ENCODE measurements at places on chromosomes 6 and 20.

- DNase-seq, result no peak
Measured at GRCh38 chr20:41655962-41656618, 37.9 kb upstream of the CHD6 start.

DNA sequence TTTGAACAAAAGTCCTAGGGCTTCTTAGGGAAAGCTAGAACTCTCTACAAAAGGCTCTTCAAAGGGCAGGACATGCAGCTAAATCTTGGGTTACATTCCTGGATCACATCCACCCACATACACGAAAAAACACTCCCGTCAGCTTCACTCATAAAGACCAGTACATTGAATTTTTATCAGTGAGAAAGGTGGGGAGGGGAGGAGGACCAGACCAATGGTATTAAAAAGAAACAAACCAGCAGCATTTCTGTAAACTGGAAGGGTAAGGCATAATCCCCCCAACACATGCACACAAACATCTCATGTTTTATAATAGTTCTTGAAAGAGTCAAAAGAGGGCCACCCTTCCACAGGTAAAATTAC, 31.6 kb downstream of the MYLK4 start:
- no peak for DNase-seq

GRCh38 chr6:141467881-141468280, 664.8 kb upstream of the GJE1 start:
- no peak for DNase-seq

GRCh38 chr6:109978174-109979032, at the start of gene GPR6:
Gene GPR6, plus strand, starts transcription at chr6:109978311. Its CDS starts 802 bp downstream, at chr6:109979113.
- DNase-seq, result no peak

DNA sequence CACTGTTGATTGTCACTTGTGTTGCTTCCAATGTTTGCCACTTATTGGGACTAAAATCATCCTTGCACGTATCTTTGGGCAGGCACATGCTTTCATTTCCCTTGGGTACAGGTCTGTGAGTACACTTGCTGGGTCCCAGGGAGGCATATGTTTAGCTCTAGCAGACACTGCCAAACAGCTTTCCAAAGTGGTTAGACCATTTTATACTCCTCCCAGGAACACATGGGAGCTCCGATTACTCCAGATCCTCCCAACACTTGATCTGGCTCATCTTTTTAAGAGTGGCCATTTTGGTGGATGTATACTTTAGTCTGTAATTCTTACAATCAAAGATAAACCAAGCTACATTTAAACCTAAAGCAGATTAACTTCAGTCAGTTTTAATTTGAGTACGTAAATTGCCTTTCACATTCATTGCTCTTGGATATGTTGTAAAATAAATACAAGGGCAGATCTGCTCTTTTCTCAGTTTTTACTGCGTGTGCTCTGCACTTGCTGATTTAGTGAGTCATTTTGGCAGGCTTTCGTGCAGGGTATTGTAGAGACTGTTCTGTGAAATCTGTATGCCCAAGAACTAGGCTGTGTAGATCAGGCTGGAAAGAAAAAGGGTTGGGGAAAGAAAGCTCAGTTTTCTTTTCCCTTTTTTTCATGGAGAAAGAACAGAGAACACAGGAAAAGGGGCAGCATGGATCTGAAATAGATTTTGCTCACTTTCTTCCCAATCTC, 19.5 kb downstream of the SLC22A1 start:
- no peak for DNase-seq

- DNase-seq, result no peak
Measured at GRCh38 chr6:8435845-8436168, 462 bp upstream of the SLC35B3 start.

- DNase-seq, result no peak
Measured at GRCh38 chr20:58614366-58614765, 36.7 kb upstream of the STX16 start.

- DNase-seq, result no peak
Measured at GRCh38 chr20:17806739-17807441, 107.1 kb downstream of the BANF2 start.

DNA sequence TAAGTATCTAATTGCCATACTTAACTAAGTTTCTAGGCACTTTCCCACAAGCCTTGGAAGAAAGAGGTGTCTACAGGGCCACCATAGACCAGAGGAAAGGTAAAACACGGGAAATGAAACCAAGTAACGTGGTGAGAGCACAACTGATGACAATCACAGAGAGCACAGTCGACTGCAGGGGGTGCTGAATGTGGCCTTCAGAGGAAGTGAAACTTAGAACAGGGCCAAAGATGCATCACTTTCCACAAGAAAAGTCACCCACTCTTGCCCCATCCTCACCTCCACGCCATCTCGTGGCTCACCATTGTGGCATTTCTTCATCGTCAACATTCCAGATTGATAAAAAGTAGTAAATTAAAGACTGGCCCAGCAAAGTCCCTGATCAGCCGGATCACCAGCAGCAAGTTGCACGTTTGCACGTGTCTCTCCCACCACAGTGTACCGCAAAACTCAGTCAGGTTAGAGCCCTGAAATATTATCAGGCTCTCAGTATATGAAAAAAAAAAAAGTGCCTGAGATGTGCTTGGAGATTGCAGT, 31.4 kb downstream of the HIVEP2 start:
- DNase-seq, result peak; percentile 22

DNA sequence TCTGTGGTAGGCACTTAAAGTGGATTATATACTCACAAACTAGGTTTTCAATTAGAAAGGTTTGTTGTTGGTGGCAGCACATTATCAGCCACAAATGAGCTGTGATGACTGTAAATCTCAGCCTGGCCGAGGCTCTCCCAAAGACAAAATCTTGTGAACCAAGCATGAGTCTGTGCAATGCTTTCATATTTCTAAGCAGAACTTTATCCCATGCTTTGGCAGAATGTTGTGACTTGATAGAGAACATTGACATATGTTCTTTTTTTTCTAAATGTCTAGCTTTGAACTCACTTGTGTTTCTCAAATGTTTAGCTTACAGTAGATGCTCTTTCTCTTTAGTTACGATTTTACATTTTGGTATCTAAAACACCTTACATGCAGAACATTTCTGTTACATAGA, 105.9 kb downstream of the KLHL32 start:
- no peak for DNase-seq

- DNase-seq, result peak; percentile 49
Measured at GRCh38 chr6:159104163-159104925, 59.6 kb upstream of the TAGAP start.

DNA sequence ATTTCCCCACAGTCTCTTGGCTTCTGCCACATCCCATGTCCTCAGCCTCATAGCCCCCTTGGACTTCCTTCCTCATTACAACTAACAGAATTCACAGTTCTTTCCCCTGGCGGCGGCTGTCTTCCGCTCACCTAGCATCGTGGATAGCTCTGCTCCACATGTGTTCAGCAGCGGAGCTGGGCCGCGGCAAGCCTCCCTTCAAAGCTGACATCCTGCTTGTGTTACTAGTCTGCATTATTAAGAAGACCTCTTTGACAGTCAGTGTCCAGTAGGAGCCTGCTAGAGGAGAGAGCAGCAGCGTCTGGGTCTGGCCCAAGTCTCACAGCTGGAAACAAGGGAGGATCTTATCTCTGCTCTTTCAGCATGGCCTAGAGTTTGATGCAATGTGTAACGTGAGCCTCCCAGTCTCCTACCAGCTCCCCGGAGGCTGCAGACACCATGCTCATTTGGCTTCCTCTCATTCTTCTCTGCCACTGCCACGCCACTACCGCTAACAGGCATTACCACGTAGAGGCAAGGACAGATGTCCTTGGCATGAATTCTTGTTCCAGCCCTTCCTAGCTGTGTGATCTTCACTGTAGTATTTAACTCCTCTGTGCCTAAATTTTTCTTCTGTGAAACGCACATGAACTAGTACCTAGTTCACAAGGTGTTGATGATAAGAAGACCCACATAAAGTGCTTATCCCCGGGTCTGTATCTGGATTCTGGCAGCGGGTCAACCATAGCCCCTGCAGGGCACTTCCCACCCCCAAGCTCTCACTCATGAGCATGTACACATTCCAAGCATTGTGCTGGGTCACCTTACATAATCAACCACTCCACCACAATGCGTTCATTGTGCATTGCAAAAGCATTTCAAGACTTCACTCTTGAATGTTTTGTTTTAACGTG, 107.1 kb upstream of the BACH2 start:
- no peak for DNase-seq

DNA sequence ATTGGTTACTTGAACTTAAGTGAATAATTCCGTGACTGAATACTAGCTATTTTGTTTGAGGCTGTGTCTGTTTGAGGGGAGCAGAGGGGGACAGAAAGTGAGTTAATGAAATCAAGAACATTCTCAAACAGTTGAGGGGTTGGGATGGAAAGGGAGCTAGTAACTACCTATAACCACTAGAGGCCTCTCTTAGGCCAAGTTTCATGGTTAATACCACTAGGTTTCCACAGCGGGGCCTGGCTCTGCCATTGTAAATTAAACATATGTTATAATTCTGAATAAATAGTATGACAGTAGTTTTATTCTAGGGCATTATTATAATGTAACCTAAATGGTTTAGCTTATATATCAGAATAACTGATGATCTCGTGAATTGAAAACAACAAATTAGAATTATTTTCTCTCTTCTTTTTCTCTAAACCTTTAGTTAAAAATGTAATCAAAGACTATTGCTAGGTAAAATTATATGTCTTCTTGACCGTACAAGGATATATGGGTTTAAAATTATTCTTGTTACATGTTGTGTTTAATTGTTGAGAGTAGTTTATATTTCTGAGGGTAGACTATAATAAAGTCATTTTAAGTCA, 108.1 kb downstream of the BCKDHB start:
- DNase-seq, result no peak

GRCh38 chr6:15441981-15442380, 196.1 kb downstream of the JARID2 start:
- no peak for DNase-seq

- no peak for DNase-seq
Measured at GRCh38 chr6:140560671-140561070, 1186.2 kb upstream of the CITED2 start.

DNA sequence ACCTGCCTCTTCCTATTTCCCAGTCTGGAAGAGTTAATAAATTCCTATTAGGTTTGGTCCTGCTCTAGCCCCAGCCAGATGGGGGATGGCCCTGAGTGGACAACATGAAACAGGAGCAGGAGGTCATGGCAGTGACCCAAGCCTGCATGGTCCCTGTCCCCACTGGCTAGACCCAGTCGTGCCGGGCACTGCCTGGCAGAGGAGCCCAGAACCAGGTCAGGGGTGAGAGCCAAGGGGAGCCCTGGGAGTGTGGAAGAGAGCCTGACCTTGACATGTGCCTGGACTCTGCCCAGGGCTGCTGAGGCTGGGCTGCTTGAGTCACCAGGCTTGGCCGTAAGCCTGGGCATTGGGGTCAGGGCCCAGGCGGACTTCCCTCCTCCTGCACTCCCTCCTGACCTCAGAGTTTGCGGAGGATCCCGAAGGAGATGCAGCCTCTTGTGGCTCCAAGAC, 3.6 kb downstream of the AVP start:
- no peak for DNase-seq

DNA sequence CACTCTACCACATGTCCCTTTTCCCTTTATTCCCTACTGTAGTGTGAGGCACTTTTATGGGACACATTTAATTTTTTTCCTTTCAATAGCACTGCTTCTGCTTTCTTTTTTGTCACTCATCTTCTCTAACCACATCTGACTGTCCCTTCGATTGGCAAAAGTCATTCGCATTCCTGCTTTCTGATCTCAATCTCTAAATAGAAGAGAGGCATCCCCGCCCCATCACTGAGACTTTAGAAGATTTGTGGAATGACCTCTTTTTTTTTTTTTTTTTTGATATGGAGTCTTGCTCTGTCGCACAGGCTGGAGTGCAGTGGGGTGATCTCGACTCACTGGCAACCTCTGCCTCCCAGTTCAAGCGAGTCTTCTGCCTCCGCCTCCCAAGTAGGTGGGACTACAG, 9.1 kb downstream of the ZNF292 start:
- DNase-seq, result no peak

DNA sequence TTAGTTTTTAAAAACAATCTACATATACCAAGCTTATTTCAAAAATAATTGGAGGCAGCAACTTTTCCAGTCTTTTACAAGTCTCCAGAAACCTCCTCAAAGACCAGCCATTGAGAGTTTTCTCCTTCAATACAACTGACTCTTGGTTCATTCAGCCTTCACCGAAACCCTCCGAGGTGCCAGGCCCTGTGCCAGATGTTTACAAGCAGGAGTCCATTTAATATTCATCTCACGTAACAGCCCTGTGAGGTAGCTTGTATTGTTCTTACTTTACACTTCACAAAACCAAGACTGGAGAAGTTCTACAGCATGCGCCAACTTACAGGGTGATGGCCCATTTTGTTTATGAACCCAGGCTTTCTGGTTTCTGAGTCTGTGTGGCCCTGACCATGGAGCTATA, 5.5 kb upstream of the NEDD9 start:
- no peak for DNase-seq

- DNase-seq, result no peak
Measured at GRCh38 chr6:138785079-138785478, 10.8 kb upstream of the ECT2L start.

DNA sequence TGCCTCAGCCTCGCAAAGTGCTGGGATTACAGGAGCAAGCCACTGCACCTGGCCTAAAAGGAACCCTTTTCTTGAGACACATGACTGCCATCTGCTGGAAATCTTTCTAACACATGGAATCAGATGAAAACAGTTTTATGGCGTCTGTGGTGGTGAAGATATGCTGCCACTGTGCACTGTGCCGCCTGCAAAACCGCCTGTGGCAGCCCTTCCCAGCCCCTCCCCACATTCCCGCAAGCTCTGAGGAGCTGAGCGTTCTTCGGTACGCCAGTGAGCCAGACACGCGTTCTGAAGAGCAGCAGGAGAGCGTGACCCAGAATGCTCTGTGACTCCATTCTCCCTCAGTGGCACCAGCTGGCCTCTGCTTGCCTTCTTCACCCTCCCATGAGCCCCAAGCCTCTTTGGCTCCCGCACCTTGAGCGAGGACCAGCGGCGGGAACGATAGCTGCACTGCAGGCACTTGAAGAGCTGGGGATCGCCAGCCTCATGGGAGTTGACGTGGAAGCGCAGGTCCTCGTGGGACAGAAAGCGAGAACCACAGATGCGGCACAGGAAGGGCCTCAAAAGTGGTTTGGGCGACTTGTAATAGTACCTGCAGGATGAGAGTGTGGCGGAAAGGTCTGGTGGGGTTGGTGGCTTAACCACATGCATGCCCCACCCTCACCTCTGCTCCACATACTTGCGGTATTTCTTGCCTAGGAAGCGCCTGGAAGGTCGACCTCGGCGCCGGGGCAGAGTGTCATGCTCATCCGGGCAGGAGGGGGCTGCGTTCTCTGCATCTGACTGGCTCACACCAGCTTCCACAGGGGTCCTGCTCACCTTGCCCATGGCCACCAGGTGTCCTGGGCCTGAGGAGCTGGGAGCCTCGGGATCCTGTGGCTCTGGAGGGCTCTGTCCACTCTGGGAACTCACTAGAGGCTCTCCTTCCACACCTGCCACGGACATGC, 8.7 kb downstream of the ZNF335 start:
- DNase-seq, result no peak
